ENCODE measurements at places on chromosomes 6 and 20. TPM values are rescaled to one million over a fixed set of nuclear protein-coding genes. Genes with fewer than 3 reads are reported as not detected.

PTGIS gene
- total RNA-seq = 1.6 TPM

- no peaks in the 10 kb centered on the region for H3K36me3 ChIP-seq
- no peaks in the 10 kb centered on the region for H3K4me1 ChIP-seq
- H3K27ac ChIP-seq = no peak overlapping the region
- DNase-seq = no peak
- H3K27me3 ChIP-seq = no peaks in the 10 kb centered on the region
Observed at GRCh38 chr6:123598011-123598410, 38.7 kb downstream of the TRDN start.

GRCh38 chr6:106808758-106809157, 165.8 kb downstream of the CD24 start:
- no peak overlapping the region for H3K27ac ChIP-seq
- no peaks in the 10 kb centered on the region for H3K36me3 ChIP-seq
- H3K4me3 ChIP-seq = no peak overlapping the region
- DNase-seq = no peak

DNA sequence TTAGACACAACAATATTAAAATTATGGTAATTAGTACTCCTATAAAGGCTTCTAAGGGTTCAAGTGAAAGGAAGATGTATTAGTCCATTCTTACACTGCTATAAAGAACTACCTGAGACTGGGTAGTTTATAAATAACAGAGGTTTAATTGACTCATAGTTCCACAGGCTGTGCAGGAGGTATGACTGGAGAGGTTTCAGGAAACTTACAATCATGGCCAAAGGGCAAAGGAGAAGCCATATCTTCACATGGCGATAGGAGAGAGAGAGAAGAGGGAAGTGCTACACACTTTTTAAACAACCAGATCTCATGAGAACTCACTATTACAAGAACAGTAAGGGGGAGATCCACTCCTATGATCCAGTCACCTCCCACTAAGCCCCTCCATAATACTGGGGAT, 52.9 kb downstream of the TINAG start:
- no peak overlapping the region for H3K27ac ChIP-seq
- H3K4me1 ChIP-seq = no peaks in the 10 kb centered on the region
- H3K27me3 ChIP-seq = no peaks in the 10 kb centered on the region
- no peaks in the 10 kb centered on the region for H3K36me3 ChIP-seq
- H3K4me3 ChIP-seq = no peak overlapping the region

- DNase-seq = peak; percentile 44
- no peak overlapping the region for H3K4me3 ChIP-seq
- H3K27me3 ChIP-seq = peaks cover 7% of the 10 kb centered on the region
- H3K4me1 ChIP-seq = no peaks in the 10 kb centered on the region
- H3K36me3 ChIP-seq = no peaks in the 10 kb centered on the region
Observed at GRCh38 chr6:109397020-109397419, 14.8 kb upstream of the CD164 start.

GRCh38 chr6:90251295-90251992, 45.2 kb downstream of the BACH2 start:
- peak; percentile 56 for DNase-seq
- H3K36me3 ChIP-seq = no peaks in the 10 kb centered on the region
- no peaks in the 10 kb centered on the region for H3K4me1 ChIP-seq
- no peaks in the 10 kb centered on the region for H3K27me3 ChIP-seq
- no peak overlapping the region for H3K4me3 ChIP-seq

GRCh38 chr20:9147547-9148024, 78.7 kb downstream of the PLCB4 start:
- no peak overlapping the region for H3K27ac ChIP-seq
- H3K4me1 ChIP-seq = peaks cover 10% of the 10 kb centered on the region
- no peaks in the 10 kb centered on the region for H3K27me3 ChIP-seq
- no peak overlapping the region for H3K4me3 ChIP-seq
- H3K36me3 ChIP-seq = no peaks in the 10 kb centered on the region
- peak; percentile 73 for DNase-seq
